ENCODE measurements at places on chromosomes 11 and 22.
A peak's percentile ranks its signal among the peaks of the same experiment; 100 is the strongest.

DNA sequence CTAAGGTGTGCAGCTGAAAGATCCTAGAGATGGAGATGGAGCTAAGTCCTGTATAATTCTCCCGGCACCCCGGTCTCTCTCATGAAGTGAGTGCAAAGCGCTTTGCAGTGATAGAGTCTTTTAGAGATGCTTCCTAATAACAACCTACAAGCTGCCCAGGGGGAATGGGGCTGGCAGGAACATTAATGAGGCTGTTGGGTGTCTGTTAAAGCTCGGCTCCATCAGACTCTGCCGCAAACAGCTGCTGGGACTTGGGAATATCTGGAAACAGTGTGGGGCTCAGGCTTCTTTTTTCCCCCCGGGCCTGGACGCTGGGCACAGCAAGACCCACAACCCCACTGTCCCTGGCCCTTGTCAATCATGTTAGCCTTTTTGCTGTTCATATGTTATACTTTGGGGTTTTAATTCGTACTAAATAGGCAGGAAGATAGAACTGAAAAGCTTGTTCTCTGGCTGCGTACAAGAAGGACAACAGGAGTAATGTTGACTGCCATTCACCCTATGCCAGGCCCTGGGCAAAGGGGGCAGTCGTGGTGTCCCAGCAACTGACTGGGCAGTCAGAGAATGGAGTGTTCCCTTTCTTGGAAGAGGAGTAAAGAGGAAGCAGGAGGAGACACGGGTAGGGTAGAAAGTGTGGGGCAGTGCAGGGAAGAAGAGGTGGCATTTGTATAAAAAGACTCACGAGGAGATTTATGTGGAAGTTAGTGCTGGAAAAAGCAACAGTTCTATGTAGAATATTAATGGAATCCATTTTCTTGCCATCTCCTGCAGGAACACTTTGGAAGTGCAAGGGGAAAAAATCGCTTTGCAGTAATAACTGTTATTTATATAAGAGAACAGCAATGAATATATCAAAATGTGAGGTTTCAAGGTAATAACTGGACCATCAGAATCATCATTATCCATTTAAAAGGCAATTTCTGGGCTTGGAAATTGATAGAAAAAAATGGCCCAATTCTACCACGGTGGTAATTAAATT, 232.8 kb downstream of the GRIK4 start:
- DNase-seq, result no peak

GRCh38 chr11:119377112-119377901, 4.2 kb downstream of the USP2 start:
- no peak for DNase-seq

- DNase-seq, result peak; percentile 29
Measured at GRCh38 chr11:3021125-3021524, 29.0 kb upstream of the NAP1L4 start.

- no peak for DNase-seq
Measured at GRCh38 chr22:46788441-46789172, 26.2 kb downstream of the TBC1D22A start.

DNA sequence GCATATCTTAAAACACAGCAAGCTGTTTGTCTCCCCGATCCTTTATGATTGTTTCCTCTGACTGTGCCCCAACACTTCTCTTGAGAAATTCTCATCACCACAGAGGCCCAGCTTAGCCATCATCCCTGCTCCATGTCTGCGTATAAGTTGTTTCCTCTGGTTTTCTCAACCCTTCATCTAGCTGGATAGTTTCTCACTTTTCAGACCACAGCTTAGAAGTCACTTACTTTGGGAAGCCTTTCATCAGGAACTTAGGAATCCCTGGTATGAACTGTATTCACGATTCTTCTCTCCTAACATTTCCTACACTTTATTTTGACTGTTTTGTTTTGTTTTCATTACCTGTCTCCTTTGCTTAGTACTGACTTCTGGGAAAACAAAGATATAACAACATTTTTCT, 295.2 kb downstream of the GUCY1A2 start:
- no peak for DNase-seq

DNA sequence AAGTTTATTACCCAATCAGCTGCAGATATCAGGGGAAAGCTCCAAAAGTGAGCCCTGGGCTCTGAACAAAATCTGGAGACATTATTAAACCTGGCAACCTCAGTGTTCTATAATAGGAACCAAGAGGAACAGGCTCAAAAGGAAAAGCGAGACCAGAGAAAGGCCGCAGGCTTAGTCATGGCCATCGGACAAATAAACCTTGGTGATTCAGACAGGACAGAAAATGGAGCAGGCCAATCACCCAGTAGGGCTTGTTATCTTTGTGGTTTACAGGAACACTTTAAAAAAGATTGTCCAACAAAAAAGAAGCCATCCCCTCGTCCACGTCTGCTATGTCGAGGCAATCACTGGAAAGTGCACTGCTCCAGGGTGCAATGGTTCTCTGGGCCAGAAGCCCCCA, 7.7 kb upstream of the PANX1 start:
- no peak for DNase-seq

GRCh38 chr11:20025332-20025840, 134.9 kb downstream of the DBX1 start:
- DNase-seq, result no peak

GRCh38 chr11:110431674-110432073, 1.9 kb downstream of the FDX1 start:
- DNase-seq, result no peak

DNA sequence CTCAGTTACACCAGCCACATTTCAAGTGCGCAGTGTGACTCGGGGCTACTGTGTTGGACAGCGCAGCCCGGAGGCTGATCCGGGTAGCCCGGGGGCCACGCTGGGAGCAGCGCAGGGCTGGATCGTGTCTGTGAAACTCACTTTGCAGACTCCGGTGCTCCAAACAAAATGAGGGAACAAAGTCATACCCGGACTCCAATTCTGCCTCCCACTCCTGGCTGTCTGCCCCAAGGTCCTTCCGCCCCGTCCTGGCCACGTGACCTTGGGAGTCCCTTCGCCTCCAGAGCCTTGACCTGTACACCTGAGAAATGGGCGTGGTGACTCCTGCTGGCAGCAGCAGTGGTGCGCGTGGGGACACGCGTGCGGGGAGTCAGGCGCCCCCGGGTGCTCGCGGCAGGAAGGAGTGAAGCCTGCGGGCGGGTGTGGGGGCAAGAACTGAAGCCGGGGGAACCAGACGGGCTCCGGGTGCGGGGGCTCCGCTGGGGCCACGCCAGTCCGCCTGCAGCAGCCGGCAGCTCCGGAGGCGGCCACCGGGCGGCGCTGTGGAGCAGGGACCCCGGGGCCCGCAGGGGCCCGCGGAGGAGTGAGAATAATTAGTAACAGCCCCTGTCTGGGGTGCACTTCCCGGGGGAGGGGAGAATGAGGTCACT, 42.4 kb downstream of the KCNJ4 start:
- DNase-seq, result no peak

- DNase-seq, result no peak
Measured at GRCh38 chr11:72425053-72425980, 9.0 kb downstream of the CLPB start.

GRCh38 chr11:72254299-72254993, 10.5 kb upstream of the PHOX2A start:
- DNase-seq, result no peak

- no peak for DNase-seq
Measured at GRCh38 chr11:62487738-62488551, 58.7 kb downstream of the AHNAK start.

GRCh38 chr11:76616676-76617552, 53.6 kb downstream of the LRRC32 start:
- no peak for DNase-seq

GRCh38 chr22:20094197-20094807, 14.3 kb downstream of the DGCR8 start:
- no peak for DNase-seq

DNA sequence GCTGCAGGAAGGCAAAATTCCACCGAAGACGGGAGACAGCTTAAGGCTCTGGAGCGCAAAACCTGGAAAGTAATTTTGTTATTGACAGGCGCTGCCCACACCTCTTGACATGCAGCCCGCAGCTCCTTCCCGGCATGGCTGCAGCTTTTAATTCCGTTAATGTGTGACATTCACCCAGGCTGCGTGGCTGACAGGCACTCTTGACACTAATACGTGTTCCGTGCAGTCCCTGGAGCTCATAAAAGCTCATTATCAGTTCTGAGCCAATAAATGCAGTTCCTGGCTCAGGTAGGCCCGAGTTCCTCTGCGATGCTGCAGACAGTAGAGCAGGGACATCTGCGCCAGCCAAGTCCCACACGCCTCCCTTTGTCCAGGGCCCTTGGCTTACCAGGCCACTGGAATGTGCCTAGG, 34.8 kb downstream of the TSPAN18 start:
- DNase-seq, result no peak

DNA sequence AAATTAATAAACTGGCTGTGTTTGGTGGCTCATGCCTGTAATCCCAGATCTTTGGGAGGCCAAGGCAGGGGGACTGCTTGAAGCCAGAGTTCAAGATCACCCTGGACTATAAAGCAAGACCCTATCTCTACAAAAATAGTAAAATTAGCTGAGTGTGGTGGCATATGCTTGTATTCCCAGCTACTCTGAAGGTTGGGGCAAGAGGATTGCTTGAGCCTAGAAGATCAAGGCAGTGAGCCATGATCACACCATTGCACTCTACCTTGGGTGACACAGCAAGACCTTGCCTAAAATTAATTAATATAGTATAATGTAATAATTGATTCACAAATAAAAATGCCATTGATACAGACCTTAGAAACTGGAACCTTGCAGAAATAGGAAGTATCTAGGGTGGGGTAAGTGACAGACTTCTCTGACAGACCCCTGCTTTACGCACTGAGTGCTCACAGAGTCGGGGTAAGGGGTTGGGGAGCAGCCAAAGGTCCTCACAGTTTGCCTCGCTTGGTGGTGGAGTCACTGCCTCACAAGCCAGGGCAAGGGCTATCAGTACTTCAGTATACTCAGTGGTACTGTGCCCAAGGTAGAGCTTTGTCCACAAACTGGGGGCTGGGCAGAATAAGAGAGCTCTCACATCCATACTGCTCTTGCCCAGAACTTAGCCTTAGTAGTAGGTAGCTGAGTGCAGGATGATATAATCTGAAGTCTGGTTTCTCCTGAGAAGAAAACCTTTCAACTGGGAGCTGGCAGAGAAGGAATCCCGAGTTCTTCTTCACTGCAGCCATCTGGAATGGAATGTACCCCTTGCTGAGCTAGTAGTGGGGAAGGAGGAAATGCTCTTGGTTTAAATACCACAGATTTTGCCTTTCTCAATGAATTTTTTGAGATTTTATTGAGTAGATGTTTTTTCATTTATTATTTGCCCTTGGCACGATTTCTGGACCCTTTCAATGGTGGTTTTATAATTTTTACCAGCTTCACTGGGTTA, 65.5 kb downstream of the EMSY start:
- DNase-seq, result no peak

DNA sequence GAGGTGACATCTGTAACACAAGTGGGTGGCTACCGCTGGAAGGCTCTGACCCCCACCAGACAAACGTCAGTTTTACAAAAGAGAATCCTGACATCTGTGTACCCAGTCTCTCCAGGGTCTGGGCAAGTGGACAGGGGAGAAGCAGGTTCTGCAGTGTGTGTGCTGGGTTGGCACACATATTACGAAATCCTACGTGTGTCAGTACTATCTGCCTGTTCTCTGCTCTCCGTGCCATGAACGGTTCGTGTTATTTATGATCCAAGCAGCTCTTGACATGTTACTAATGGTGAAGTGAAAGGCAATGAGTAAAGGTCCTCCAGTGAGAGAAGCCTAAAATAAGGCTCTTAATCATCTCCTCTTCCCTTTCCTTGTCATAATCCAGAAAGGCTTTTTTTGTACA, 201.5 kb upstream of the MTMR2 start:
- no peak for DNase-seq

GRCh38 chr11:24056051-24056450, 440.8 kb upstream of the LUZP2 start:
- DNase-seq, result no peak

- DNase-seq, result no peak
Measured at GRCh38 chr11:28838741-28839140, 730.6 kb downstream of the METTL15 start.
